ENCODE measurements at places on chromosomes 5 and 9.
A peak's percentile ranks its signal among the peaks of the same experiment; 100 is the strongest.

- no peak for DNase-seq
Observed at GRCh38 chr5:169831331-169831730, 149.0 kb downstream of the INSYN2B start.

DNA sequence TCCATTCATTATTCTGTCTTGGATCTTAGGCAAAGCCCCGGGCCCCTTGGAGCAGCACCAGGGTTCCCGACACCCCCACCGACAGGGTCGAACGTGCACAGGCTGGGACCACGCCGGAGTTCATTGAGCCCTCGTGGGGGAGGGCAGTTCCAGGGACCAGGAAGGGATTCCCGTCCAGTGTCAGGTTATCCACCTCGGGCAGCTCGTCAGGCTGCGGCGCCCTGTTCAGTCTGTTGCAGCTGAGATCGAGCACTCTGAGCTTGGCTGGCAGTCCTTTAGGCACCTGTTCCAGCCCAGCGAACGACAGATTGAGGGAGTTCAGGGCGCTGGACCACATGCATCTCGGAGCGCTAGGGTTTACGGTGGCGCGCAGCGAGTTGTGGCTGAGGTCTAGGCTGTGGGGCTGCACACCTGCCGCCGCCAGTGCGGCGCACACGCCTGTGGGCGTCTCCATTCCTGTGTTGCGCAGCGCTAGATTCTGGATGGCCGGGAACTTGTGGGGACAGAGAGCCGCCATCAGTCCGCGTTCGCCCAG is 1.1 kb downstream of the CD14 start:
- DNase-seq, result peak; percentile 8

- no peak for DNase-seq
Observed at GRCh38 chr5:134053840-134054338, 49.1 kb upstream of the VDAC1 start.

DNA sequence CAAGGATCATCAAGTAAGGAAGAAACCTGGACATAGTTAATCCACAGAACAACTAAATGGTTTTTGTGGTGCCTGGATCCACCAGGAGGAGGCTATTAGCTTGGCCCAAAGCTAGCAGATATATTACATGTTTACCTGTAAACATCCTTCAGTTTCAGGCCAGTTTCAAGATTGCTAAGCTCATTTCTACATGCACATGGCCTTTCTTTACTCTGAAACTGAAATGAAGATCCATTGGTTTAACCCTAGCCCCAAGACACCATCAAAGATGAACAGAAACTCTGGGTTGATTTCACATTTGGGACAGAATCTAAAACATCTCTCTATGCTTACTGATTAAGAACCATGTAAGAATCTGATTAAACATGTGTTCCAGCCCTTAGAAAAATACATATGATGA is 611.8 kb downstream of the TLE1 start:
- DNase-seq, result no peak

DNA sequence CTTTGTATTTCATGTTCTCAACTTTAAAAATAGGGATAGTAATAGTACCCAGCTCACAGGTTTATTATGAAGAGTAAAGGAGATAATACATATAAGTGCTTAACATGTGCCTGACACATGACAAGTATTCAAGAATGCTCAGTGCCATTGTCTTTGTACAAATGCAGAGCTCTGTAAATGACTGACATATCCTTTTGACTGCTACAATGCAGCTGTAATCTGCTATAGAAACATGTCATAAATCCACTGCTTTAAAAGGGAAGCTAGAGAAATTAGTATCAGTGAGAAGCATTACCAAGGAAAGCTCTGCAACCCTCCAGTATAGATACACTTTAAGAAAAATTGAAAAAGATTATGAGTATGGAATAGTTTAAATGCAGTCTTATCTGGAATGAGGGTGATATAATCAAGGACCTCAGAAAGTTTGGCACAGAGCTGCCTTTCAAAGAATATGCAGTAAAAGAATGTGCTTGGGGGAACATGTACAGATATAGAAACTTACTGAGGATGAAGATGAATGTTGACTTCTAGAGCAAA is 17.9 kb downstream of the ERAP1 start:
- DNase-seq, result no peak

Data from hematopoietic multipotent progenitor cell treated with erythropoietin and hydrocortisone succinate and interleukin-3 and kit ligand, for 8 days (in vitro differentiated cells).